ENCODE measurements at places on chromosomes 2 and 18. TPM values are rescaled to one million over a fixed set of nuclear protein-coding genes. Genes with fewer than 3 reads are reported as not detected.

The RAB1A gene
- total RNA-seq, result 91.7 TPM

- no peak for DNase-seq
- H3K27ac ChIP-seq, result no peak overlapping the region
- no peaks in the 10 kb centered on the region for H3K27me3 ChIP-seq
- no peak overlapping the region for H3K4me3 ChIP-seq
- H3K36me3 ChIP-seq, result no peaks in the 10 kb centered on the region
Observed at GRCh38 chr2:44549099-44549471, 187.3 kb downstream of the CAMKMT start.

The ZNF385B gene
- 0.37 TPM for total RNA-seq

- H3K4me1 ChIP-seq, result no peaks in the 10 kb centered on the region
- no peak overlapping the region for H3K4me3 ChIP-seq
- H3K36me3 ChIP-seq, result no peaks in the 10 kb centered on the region
- no peak for DNase-seq
- H3K27ac ChIP-seq, result no peak overlapping the region
Observed at GRCh38 chr2:14134771-14135170, 497.7 kb upstream of the LRATD1 start.

GRCh38 chr2:182540252-182540651, 113.4 kb upstream of the PDE1A start:
- H3K27me3 ChIP-seq, result no peaks in the 10 kb centered on the region
- H3K4me3 ChIP-seq, result no peak overlapping the region
- no peaks in the 10 kb centered on the region for H3K36me3 ChIP-seq

DNA sequence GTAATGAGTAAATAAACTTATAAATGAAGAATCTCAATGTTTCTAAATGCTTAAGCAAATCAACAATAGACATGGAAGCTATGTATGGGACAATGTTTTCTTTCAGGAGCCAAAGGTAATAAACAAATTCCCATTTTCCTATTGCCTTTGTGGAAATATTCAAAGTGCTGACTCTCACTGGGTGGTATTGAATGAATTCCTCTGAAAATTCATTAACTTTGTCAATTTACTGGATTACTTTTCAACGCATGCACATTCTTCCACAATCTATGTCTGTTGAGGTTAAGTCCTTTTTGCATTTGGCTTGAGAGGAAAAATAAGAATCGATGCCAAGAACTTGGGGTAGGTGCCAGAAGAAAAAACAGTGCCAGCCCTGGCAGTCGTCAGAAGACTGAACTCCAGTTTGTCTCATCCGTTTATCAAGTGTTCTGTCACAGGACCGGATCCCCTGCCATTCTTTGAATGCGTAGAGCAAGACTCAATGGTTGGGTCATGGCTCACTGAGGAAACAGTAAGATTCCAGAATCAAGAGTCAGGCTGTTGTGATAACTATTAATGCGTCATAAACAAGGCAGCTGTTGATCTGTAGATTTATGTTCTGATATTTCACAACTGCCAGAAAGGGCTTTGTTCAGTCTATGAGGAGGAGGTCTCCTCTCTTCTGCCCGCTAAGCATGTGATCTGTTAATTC, 133.3 kb downstream of the GFPT1 start:
- no peaks in the 10 kb centered on the region for H3K27me3 ChIP-seq
- peak overlapping the region; percentile 41 for H3K27ac ChIP-seq
- no peak for DNase-seq
- no peak overlapping the region for H3K4me3 ChIP-seq
- H3K36me3 ChIP-seq, result no peaks in the 10 kb centered on the region
- H3K4me1 ChIP-seq, result no peaks in the 10 kb centered on the region

GRCh38 chr2:200772620-200773019, 39.1 kb upstream of the BZW1 start:
- H3K36me3 ChIP-seq, result no peaks in the 10 kb centered on the region
- DNase-seq, result no peak
- H3K27me3 ChIP-seq, result no peaks in the 10 kb centered on the region
- no peaks in the 10 kb centered on the region for H3K4me1 ChIP-seq
- H3K27ac ChIP-seq, result no peak overlapping the region
